ENCODE measurements at places on chromosomes 16 and 17.

DNA sequence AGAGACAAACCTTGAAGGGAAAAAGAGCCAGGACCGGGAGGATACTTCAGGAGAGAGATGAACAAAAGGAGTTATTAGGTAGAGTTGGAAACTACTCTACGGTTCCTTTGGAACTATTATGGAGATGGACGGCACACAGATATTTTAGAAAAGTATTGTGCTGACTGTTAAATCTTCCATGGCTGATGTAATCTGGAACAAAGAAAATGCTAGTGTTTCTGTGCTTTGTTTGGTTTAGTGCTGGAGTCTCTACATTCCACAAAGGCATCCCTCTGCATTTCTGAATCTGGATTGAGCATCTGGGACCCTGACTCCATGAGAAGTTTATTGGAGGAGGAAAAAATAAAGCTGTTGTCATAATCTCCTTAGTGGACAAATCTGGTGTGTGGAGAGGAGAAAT is 57.2 kb downstream of the RPGRIP1L start:
- no peak for DNase-seq

GRCh38 chr16:54174750-54175149 is 111.8 kb downstream of the IRX3 start:
- DNase-seq = no peak

DNA sequence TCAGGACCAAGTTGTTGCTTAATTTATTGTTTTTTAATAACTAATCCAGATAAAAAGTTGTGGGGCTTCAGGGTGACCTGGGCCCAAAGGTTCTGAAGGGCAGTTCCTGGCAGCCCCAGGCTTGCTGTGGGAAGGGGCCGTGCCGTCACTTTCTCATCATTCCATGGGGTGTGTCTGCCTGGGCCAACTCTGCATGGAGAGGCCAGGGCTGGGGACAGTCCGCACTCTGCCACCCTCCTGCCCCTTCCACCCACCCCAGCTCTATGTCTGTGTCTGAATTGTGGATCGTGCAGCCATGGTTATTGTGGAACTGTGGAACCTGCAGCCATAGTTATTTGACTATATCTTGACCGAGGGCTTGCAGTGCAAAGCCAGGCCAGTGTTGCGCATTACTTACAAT is 4.0 kb downstream of the LIMD2 start:
- DNase-seq = no peak

- no peak for DNase-seq
Measured at GRCh38 chr16:83441517-83441916, 366.3 kb upstream of the HSBP1 start.

DNA sequence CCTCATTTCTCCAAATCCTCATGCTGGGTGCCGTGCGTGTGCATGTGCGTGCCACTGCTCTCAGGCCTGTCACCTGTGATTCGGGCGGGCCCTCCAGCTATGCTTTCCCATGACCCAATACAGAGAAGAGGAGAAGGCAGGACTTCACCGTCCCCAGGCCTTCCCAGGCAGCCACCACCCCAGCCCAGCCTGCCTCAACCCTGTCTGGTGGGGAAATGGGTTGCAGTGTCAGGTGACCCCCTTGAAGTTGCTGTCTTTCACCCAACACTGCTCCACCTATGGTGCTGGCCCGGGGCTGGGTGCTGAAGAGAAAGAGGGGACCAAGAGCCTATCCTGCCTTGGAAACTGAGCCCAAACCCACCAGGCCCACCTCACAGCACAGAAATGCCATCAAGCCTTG is 94.7 kb downstream of the GOSR1 start:
- DNase-seq = no peak

DNA sequence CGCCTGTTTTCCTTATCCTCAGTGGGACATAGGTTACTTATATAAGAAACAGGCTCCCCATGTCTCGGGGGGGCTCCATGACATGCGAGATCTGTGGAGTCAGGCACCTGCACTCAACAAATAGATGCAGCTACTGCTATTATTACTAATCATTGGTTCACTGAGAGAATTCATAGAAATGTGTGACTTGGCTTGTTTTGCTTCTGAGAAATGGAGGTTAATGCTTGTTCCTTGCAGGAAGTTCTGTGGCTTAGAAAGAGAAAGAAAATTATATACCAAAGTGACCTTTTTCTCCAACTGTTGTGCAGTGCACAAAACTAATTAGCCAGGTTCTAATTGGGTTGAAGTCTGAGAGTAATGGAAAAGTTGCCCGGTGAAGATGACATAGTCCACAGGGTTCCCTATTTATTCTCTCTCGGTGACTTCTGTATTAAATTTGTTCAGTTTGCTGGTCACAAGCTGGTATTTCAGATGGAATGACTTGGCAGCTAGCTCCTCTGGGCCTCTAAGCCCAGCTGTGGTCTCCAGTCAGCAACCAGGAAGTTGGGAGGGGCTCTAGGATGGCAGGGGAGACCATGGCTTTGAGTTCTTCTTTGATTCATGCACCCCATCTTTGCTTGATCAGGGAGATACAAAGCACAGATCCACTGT is 17.6 kb upstream of the MAF start:
- DNase-seq = no peak

GRCh38 chr16:53434377-53435065 is at the start of gene RBL2:
Gene RBL2 (plus strand): TSS chr16:53434471. CDS start chr16:53434557, 86 bp downstream.
- DNase-seq = peak; percentile 76

DNA sequence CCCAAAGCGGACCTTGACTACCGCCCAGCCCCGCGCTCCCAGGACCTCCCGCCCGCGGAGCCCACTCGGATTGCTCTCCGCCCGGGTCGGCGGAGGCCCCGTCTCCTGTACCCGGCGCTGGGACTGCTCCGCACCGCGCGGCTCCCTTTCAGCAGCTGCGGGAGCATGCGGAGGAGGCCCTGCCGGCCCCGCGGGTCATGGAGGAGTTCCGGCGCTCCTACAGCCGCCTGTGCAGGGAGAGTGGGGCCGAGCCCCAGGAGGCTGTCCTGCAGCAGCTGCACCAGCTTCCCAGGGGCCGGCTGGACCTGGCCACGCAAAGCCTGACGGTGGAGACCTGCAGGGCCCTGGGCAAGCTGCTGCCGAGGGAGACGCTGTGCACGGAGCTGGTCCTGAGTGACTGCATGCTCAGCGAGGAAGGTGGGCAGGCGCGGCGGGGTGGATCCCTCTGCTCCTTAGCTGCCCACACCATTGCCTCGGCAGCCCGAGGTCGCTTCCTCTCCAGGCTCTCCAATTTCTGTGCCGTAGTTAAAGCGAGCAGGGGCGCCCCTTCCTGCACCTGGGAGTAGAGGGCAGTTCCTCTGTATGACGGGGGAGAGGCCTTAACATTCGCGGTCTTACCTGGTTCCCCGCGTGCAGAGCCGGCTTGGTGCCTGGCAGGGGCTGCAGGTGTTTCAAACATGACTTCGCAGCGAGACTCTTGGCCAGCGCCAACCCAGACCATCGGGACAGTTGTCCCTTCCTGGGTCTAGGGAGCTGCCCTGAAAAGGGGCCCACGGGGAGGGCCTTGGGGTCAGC is 539 bp downstream of the LRRC45 start:
- DNase-seq = peak; percentile 15

DNA sequence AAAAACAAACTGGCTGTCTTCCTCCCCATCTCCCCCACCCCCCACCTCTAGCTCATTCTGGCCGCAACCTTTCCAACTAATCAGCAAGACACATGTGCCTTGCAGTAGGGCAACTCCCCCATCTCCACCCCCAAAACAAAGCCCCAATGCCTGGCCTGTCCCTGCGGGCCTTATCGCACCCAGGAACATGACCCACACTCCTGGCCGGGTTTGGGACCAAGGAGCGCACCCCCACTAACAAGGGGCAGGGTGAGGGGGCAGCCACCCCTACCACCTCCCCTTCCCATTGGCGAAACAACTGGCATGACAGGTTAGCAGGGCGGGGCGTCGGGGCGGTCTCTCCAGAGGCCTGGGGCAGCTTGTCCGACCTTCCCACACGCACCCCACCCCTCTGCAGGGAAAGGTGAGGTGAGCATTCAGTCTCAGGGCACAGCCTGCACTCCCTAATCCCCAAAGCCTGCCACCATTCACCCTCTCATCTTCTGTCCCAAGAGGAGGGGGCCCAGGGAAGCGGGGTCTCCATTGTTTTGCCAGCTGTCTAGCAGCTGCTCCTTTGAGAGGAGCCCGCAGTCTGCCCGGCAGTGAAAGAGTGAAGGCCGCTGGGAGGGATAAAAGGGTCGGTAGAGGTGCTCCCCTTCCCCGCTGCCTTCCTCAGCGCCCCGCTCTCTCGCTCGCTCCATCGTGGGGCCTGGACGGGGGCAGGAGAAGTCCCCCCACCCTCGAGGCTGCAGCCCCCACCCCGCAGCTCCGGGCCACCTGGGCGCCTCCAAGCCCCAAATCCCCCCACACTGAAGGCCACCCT is 765 bp downstream of the MYO18A start:
- no peak for DNase-seq

- DNase-seq = no peak
Measured at GRCh38 chr16:2170080-2170479, 14.5 kb downstream of the TRAF7 start.

DNA sequence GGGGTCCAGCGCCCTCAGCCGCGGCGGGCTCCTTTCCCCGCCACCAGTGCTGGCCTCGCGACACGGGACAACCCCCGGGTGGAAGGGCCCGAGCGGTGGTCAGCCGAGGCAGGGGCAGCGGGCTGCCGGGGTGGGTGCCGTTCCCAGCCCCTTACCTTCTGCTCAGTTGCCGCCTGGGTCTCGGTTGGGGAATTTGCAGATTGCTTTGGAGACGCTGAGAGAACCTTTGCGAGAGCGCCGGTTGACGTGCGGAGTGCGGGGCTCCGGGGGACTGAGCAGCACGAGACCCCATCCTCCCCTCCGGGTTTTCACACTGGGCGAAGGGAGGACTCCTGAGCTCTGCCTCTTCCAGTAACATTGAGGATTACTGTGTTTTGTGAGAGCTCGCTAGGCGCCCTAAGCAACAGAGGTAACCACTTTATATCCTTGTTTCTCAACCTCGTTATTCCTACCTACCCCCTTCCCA is 381 bp downstream of the CTNS start:
- no peak for DNase-seq

GRCh38 chr17:45908460-45908859 is 14.1 kb downstream of the MAPT start:
- DNase-seq = no peak

GRCh38 chr17:74213861-74214391 is 555 bp downstream of the TTYH2 start:
- DNase-seq = no peak

- no peak for DNase-seq
Measured at GRCh38 chr17:56847106-56847505, 13.2 kb downstream of the DGKE start.

DNA sequence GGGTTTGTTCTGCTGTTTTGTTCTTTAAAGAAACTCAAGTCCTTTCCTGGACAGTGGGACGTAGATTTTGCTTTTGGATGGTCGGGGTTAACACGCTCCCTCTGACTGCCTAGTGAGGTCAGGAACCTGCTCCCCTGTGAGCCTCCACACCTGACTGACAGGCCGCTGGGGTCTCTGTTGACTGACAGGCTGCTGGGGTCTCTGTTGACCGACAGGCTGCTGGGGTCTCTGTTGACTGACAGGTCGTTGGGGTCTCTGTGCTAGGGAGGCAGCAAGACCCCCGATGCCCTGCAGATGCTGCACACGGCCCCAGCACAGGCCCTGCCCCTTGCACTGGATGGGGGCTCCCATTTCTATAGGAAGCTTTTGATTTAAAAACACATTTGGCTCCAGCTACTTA is 33.5 kb downstream of the LMF1 start:
- no peak for DNase-seq

DNA sequence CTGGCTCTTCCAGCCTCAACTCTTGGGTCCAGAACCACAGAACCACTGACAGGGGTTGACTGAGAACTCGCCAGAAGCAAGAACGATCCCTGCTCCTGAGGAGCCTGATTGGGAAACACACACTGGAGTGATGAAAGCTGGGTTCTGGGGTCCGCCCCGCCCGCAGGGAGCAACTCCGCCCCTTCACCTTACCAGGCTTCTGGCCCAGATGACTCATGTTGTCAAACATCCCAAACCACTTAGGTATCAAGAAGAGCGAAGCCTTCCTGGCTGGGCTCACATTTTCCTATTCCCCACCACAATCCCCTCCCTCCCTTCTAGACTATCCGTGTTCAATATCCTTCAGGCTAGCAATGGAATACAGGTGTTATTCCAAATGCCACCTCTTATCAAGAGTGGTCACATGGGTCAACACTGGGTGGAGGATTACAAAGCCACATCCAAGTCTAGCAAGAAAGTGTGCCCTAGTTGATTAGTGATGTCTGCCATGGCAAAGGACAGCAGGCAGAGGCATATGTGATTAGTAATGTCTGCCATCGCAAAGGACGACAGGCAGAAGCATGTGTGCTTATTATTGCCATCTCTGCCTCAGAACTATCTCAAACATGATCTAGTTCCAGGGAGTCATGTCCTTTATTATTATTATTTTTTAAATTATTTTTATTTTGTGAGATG is 70.5 kb downstream of the TIMM22 start:
- DNase-seq = no peak

- no peak for DNase-seq
Measured at GRCh38 chr16:85208181-85208580, 95.9 kb upstream of the CIBAR2 start.

DNA sequence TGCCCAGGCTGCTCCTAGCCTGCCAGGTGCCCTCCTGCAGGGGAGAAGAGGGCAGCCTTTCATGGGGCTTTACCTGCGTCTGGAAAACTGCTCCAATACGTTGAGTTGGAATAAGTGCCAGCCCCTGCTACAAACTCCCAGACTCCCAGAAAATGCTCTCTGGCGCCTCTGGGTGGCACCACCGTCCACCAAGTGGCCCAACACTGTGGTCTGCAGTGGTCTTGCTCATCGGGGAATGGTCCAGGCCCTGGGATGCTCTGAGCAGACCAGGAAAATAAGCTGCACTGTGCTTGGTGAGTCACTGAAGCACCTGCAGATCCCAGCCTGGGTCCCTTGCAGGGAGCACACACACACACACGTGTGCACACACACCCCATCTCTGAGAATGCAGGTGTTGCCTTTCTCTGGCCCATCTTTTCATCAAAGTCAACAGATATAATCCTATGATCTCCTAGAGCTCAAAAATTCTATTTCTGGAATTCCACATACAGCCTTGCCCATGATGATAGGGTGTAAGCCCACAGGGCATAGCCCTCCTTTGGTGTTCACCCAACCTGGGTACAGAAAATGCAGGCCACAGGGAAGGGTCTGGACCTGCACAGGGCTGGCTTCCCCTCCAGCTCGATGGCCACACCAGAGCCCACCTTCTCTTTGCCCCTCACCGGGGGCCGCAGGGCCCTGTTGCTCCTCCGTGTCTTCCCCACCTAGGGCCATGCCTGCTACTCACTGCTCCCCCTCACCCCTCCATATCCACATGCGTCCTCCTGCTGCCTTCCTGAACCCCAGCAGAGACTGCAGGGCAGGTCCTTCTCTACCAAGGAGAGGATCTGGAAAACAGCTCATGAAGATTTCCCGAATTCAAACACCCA is 20.5 kb downstream of the CDIP1 start:
- no peak for DNase-seq

GRCh38 chr17:73160980-73161630 is 3.7 kb upstream of the SSTR2 start:
- DNase-seq = no peak
